ENCODE measurements at places on chromosomes 2 and 18.

DNA sequence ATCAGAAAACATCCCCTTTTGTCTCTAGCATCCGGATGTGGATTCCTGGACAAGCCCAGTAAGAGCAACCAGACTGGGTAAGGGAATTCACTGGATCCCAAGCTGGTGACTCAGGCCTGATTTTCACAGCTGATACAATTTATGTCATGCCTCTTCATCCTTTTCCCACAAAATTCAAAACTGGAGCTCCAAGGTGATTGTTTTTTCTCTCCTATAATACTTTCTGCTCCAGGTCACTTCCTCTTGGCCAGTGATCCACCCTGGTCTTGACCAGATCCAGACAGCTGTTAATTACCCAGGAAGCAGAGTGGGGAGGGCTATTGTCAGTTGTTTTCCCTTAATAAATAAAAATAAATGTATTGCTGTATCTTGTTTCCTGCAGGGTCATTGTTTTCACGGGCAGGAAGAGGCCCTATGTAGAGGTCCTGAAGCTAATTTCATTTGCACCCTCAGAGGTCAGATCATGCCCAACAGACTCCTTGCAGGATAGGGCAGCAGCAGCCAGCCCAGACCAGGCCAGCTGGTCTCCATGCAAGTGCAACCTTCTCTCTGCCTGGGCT, 57.6 kb downstream of the EVA1A start:
- no peak for DNase-seq

GRCh38 chr2:234483568-234484251, 13.2 kb downstream of the ARL4C start:
- peak; percentile 56 for DNase-seq

- DNase-seq, result peak; percentile 62
Observed at GRCh38 chr2:64453770-64454385, at the start of gene LGALSL. Gene LGALSL, plus strand, starts transcription at chr2:64454162. Its CDS starts 384 bp downstream, at chr2:64454546.

- DNase-seq, result no peak
Observed at GRCh38 chr2:228094377-228094921, 87.0 kb downstream of the SPHKAP start.

DNA sequence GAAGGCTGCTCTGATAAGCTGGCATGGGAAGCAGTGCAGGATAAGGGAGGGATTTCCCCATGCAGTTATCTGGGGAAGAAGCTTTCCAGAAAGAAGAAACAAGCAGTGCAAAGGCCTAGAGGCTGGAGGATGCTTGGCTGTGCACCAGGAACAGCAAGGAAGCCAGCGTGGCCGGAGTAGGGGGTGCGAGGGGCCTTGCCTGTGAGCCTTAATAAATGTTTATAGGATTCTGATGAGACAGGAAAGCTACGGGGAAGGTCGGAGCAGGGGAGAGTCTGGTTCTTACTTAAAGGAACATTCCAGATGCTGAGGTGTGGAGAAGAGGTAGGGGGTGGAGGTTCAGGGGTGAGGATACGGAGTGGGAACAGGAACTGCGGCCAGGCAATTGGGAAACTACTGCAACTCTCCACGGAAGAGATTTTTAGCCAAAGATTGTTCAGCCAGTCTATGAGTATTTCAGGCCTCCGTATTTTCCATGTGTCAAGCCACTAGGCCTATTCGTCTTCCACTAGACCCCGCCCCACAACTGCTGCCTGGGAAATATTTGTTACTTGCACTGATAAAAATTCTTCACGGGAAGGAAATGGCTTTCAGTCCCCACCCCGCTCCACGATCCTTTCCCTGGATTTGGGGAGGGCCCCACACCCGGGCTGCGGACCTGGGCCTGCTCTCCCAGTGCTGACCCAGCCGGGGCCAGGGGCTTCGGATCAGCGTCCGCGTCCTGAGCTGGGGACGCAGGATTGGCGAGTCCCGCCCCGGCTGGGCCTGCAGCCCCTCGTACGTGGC, 516 bp downstream of the EIF2AK2 start:
- DNase-seq, result no peak

DNA sequence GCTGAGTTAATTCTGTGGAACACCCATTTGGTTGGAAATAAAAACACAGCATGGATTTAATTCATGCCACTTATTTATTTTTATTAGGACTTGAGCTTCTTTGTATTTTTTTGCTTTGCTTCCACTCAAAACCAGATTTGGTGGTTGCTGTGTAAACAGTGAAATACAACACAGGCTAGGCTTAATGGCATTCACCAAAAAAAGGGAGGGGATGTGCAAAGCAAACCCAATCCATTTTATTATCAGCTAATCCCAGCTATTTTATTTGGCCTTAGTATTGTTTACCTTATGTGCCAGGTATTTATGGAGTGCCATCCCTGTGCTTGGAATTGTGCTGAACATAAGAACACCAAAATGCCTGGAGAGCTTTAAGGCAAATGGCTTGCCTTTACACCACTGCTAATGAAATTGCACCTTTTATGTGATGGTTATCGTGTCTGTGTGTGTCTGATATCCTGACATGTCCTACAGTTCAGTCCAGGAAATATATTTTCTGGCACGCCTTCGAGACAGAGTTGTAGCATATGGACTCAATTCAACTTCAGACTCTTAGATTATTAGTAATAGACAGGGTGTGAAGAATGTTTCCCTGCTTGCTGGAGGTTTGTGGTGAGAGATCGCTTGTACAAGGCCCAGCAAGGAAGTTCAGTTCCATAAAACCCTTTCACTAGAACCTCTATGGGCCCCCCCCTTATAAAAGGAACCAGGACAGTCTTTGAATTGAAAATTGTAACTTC, 99.6 kb downstream of the PRPF40A start:
- no peak for DNase-seq
